ENCODE measurements at places on chromosomes 5 and 9.

- DNase-seq: no peak
Observed at GRCh38 chr5:111043712-111044506, 27.6 kb upstream of the TSLP start.

- DNase-seq: no peak
Observed at GRCh38 chr5:101943784-101944183, 352.3 kb downstream of the SLCO4C1 start.

DNA sequence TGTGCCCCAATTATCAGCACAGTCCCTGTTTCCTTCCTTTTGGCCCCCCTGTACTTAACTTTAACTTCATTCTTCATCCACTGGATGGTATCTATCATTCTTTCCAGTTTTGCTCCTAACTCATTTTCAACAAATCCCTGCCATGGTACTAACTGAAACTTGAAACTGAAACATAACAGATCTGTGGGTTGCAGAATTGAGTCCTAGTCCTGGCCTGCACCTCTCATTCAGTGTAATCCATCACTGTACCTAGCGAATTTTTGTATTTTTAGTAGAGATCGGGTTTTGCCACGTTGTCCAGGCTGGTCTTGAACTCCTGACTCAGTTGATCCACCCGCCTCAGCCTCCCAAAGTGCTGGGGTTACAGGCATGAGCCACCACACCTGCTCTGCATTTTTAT is 15.3 kb upstream of the PIK3R1 start:
- no peak for DNase-seq

GRCh38 chr9:73667749-73668148 is 516.1 kb downstream of the ANXA1 start:
- no peak for DNase-seq

DNA sequence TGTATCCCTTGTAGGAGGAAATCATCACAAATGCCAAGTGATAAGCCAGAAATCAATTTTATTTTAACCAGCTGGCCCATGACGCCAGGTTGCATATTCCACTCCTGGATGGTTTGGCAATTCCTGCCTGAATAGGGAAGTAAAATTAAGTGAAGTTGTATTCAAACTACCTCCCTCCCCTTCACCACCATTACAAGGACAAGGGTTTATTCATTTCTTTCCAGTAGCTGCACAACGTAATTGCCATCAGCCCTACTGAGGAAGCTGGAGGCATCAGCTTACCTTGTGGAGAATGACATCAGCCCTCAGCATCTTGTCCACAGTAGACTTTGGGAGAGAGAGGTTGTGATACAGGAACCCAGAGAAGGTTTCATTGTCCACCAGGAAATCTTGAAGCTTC is 66.6 kb downstream of the ABCA1 start:
- no peak for DNase-seq

DNA sequence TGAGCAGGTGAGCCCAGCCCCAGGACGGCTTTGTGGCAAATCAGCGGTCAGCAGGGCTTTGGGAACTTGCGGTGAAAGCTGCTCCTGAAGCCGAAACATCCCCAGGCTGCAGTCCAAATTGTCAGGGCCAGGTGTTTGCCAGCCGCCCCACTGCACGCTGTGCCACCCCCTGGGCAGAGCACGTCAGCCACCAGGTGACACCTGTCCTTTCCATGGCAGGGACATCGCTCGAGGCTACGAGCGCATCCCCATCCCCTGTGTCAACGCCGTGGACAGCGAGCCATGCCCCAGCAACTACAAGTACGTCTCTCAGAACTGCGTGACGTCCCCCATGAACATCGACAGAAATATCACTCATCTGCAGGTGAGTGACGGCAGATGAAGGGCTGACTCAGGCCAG is 64.4 kb upstream of the CACNA1B start:
- no peak for DNase-seq

- DNase-seq: no peak
Observed at GRCh38 chr5:135473956-135474670, 22.0 kb upstream of the TIFAB start.

DNA sequence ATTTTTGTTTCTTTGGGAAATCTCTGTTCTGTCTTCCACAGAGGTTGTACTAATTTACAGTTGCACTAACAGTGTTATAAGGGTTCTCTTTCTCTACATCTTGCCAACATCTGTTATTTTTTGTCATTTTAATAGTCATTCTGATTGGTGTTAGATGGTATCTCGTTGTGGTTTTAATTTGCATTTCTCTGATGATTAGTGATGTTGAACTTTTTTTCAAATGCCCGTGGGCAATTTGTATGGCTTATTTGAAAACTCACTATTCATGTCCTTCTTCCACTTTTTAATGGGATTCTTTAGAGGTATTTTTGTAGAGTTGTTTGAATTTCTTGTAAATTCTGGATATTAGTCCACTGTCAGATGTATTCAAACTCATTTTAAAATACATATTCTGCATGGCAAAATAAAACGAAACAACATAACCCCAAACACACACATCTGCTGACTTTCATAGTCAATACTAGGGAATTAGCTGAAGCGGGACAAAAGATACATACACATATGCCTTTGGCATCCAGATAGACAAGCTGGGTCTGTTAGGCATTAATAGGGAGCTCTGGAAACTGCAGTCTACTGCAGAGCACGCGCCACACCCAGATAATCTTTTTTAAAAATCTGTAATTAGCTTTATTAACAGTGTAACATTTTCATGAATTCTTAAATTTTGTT is 5.8 kb upstream of the SPATA31C2 start:
- no peak for DNase-seq

GRCh38 chr9:105403552-105404248 is 44.1 kb upstream of the FSD1L start:
- DNase-seq: no peak

DNA sequence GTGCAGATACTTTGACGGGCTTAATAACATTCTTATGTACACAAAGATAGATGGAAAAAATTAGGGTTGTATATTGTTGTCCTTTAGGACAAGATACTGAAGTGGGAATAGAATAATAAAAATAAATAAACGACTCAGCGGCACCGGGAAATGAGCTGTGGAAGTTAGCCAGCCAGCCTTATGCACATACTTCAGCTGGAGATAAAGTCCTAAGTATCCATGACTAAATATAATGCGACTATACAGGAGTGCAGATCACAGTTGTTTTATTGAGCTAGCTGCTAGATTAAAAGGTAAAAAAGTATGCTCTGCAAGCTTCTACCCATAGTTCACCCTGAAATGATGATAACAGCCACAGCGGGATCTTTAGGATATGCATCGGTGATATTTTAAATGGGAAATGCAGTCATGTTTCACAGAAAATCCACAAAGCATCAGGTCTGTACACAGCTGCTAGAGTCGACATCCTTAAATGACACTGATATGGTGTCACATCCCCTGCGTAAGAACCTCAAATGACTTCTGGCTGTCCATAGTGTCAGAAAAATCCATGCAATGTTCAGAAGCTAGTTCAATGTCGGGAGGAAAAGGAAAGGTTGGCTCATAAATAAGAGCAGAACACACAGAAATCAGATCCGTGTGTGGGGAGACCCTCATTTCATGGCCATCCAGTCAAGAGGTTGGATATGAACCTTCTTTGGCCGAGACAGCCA is 392.8 kb upstream of the DAP start:
- DNase-seq: no peak

GRCh38 chr5:7754997-7755596 is 95.8 kb downstream of the CFAP90 start:
- peak; percentile 80 for DNase-seq

- peak; percentile 92 for DNase-seq
Observed at GRCh38 chr9:135281791-135282737, 194.6 kb downstream of the OLFM1 start.

DNA sequence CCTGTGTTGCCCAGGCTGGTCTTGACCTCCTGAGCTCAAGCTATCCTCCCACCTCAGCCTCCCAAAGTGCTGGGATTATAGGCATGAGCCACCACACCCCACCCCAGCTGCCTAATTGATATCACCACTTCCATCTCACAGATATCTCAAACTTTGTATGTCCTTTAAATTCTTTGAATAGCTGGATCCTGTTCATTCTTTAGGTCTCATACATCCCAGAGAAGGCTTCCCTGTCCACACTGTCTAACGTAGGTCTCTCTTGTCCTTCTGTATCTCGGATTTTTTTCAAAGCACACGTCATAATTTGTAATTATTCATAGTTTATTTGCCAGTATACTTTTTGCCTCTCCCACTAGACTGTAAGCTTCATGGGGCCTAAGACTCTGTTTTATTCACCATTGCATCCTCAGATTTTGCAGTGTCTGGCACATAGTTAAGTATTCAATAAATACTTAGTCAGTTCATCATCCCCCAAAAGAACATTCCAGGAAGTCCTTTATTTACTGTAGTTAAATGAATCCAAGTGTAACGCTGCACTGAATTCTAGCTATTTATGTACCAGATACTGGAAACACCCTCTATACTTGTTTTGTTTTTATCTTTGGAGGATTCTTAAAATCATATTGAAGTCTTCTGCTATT is 10.5 kb downstream of the ARSK start:
- no peak for DNase-seq

- DNase-seq: no peak
Observed at GRCh38 chr5:78750281-78750680, 101.7 kb upstream of the LHFPL2 start.

DNA sequence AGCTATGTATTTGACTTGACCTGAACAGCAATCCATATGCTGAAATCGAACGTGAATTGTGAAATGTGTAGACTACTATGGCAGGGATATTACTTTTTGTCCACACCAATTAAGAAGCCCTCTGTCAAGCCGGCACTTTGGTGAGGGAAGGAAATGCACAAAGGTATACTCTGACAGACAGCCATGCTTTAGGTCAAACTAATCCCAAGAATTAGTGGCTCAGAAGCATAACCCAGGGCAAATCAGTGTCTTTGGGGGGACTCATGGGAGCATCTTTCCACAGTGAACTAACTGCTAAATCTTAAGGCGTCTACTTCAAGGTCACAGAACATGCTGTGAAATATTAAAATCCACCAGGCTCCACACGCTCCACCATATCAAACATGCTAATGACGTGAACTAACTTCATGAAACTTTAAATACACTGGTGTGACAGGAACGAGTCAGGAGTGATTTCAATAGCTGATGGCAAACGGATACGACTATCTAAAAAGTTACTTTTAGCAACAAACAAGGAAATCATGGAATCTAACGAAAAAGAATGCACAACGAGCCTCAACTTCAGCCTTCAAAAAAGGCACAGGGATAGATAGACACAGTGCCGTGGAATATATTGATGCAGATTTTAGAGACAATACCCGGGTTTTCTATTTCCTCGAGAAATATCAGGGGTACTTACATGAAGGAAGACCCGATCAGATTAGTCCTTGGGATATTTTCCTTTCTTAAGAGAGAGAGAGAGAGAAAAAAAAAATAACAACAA is 527 bp downstream of the MEF2C start:
- no peak for DNase-seq

GRCh38 chr5:138873466-138874221 is 1.5 kb downstream of the LRRTM2 start:
- no peak for DNase-seq

DNA sequence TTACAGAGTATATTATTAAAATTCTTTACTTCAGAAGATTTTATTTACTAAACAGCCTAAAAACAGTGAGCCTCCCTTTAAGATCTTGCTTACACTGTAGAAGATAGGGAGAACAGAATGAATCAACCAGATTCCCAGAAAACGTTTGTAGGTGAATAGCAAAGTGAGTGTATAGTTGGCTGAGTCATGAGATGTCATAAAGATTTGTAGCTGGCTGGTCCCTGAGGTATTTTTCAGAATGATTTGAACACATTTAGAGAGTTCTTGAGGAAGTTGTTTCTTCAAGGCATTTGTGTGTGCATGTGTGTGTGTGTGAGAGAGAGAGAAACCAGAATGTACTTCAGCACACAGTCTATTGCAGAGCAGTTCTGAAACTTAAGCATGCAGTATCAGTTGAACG is 159.4 kb upstream of the PRR16 start:
- no peak for DNase-seq

DNA sequence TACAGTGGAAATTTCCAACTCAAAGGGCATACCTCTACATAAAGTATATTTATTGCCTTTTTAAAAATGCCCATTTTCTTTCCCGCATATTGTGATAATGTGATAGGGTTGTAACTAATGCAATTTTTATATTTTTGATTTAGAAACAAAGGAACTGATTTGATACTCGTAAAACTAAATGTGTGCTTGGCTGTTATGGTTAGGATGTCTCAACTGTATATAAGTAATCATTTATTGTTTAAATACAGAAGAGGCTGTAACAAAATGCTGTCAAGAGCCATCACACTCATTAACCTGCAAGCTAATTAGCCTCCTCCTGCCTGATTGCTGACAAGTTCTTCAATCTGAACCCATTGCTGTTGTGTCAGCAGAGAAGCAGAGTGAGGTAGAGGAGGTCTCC is 149.2 kb downstream of the PBX3 start:
- DNase-seq: peak; percentile 24

DNA sequence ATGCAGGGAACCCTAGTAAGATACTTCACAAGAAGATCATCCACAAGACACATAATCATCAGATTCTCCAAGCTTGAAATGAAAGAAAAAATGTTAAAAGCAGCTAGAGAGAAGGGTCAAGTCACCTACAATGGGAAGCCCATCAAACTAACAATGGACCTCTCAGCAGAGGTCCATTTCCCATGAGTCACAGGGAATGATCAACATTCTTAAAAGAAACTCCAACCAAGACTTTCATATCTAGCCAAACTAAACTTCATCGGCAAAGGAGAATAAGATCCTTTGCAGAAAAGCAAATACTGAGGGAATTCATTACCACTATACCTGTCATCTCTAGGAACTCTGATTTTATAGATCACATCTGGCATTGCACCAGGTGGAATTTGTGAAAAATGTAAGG is 52.9 kb upstream of the SPATA31E1 start:
- DNase-seq: no peak

GRCh38 chr5:159034083-159034824 is 65.5 kb downstream of the EBF1 start:
- DNase-seq: no peak

DNA sequence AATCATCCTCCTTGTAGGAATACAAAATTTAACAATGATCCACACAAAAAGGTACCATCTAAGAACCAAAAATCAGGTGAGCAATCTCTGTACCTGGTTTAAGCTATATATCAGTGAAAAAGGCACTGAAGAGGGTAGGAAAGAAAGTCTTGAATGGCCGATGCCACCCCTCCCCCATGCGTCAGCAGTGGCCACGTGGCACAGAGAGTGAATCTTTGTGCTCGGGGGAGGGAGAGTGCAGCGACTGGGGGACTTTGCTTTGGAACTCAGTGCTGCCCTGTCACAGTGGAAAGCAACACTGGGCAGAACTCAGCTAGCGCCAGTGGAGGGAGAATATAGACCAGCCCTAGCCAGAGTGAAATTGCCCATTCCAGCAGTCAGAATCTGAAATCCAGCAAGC is 28.3 kb upstream of the PDE4D start:
- no peak for DNase-seq

DNA sequence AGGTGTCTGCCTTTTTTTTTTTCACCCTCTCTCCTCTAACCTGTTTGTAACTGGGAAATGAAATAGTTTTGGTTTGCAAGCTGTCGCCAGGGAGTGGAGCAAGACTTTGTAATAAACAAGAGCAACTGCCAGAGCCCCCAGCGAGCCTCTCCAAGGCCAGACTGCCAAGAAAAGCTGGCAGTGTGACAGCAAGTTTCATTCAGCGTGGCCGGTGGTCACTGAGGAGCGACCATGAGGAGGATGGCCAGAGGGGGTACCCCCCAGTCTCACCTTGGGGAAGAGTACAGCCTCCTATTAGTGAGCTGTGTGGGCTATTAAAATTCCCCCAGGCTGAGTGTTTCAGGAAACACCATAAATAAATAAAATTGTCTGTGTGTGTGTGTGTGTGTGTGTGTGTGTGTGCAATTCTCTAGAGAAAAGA is 49.9 kb downstream of the ZFAND5 start:
- DNase-seq: peak; percentile 63
